ENCODE measurements at places on chromosomes 16 and 17.

- no peak for DNase-seq
Observed at GRCh38 chr17:36612323-36612722, 10.9 kb downstream of the MRM1 start.

DNA sequence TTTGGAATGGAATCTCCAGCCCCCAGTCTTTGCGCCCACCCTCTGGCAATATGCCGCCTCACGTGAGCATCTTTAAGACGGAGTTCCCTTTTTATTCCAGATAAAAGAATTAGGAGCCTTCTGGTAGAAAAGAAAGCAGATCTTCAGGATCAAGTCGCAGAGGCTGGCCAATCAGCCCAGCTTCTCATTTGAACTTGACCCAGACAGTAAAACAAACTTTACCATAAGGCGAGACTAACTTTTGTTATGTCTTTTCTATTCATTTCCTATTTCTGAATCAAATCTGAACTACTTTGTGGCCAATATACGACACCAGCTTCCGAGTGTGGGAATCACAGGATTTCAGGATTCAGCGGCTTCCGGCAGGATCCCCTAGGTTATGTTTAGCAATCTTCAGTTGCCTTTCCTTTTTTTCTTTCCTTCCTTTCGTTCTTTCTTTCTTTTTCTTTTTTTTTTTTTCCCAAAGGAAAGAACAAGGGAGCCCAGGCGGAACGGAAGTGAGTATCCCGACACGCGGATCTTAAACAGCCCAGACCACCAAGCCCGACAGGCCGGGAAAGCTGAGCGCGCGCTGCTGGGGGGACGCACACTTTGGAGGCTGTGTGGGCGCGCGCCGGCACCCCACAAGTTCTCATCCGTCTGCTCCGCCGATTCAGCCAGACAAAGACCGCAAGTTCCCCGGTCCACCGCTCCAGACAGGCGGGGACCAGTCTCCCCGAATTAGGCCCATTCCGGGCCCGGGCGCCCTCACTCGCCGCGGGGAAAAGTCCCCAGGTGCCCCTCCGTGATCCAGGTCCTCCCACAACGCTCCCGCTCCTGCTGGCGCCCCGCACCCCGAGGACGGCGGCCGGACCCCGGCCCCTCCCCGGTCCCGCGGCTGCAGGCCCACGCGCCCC lies 633 bp downstream of the TBC1D16 start:
- DNase-seq: peak; percentile 26

DNA sequence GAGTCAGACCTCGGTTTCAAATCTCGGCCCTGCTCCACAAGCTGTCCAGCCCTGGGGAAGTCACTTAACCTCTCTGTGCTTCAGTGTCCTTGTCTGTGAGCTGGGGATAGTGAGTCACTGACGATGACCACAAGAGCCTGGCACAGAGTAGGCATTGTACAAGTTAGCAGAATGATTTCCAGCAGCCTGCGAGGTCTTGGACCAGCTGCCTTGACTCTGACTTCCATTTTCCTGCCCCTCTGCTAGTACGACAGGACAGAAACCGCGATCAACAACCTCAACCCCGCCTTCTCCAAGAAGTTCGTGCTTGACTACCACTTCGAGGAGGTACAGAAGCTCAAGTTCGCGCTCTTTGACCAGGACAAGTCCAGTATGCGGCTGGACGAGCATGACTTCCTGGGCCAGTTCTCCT lies 20.7 kb downstream of the CPNE2 start:
- peak; percentile 20 for DNase-seq

- DNase-seq: peak; percentile 45
Observed at GRCh38 chr17:37067555-37068111, 118.9 kb downstream of the AATF start.

- DNase-seq: peak; percentile 49
Observed at GRCh38 chr16:57536306-57537193, at the start of gene CCDC102A. CCDC102A (minus strand) TSS chr16:57536571; CDS start chr16:57529177, 7,394 bp downstream.

GRCh38 chr17:64103391-64104364 lies 26.3 kb downstream of the ERN1 start:
- DNase-seq: no peak

GRCh38 chr16:75928295-75928694 lies 202.0 kb upstream of the CPHXL start:
- DNase-seq: no peak

GRCh38 chr16:88437367-88437964 lies 15.6 kb upstream of the ZFPM1 start:
- no peak for DNase-seq

- DNase-seq: no peak
Observed at GRCh38 chr17:65360961-65361552, 200.4 kb downstream of the AXIN2 start.

- no peak for DNase-seq
Observed at GRCh38 chr16:77067900-77068299, 123.1 kb upstream of the MON1B start.
